Type B pancreatic cell (in vitro differentiated cells): ENCODE measurements at places on chromosomes 1 and 21.

GRCh38 chr1:20871419-20871818 lies 84.3 kb upstream of the HP1BP3 start:
- DNase-seq, result no peak

DNA sequence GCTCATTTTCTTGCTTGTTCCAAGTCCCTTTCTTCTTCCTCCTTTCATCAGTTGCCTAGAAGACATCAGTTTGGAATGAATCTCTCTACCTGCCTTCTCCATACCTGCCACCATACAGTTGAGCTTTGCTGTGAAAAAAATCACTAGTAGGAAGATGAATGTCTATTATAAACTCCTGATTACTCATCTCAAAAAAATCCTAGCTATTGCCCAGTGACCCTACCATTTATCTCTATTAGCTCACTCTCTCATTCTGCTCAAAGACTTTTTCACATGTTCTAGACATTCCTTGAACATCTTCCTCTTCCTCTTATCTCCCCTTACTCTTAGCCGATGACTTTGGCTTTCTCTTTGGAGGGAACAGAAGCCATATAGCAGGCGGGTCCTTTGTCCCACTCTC lies 49.7 kb upstream of the HMGB4 start:
- DNase-seq, result no peak

GRCh38 chr1:109959974-109960744 lies 24.4 kb upstream of the AHCYL1 start:
- no peak for DNase-seq

DNA sequence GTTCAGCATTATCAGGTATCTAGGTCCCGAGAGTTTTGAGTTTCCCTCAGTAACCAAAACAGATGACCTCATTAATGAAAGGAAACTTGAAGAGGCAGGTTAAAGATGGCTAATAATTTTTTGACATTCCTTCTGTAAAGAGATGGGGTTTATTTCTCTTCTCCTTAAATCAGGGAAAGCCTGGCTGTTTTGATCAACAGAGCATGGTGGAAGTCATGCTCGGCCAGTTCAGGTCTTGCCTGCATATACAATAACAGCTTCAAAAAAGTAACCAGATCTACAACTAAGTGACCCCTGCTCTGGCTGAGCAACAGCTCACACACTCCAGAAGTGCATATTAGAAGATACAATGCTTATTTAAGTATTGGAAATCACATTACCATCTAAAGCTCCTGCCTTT lies 36.6 kb upstream of the POU2F1 start:
- DNase-seq, result no peak

DNA sequence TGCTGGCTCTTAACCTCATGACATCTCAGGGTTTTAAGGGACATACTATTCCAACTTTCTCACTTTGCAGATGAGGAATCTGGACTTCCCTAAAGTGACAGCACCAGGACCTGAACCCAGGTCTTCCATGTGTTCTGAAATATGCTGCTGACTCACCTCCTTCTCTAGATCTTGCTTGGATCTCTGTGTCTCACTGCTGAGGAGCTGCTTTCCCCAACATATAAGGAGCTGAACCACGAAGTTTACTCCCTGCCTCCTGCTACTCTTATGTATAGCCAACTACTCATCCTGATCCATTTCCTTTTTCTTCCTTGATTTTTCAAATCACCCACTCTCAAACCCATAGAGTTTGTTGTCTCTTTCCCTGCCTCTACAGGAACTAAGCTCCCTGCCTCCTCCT lies 38.2 kb downstream of the ALG14 start:
- no peak for DNase-seq

- DNase-seq, result no peak
Measured at GRCh38 chr1:13487957-13488356, 25.8 kb downstream of the LRRC38 start.

DNA sequence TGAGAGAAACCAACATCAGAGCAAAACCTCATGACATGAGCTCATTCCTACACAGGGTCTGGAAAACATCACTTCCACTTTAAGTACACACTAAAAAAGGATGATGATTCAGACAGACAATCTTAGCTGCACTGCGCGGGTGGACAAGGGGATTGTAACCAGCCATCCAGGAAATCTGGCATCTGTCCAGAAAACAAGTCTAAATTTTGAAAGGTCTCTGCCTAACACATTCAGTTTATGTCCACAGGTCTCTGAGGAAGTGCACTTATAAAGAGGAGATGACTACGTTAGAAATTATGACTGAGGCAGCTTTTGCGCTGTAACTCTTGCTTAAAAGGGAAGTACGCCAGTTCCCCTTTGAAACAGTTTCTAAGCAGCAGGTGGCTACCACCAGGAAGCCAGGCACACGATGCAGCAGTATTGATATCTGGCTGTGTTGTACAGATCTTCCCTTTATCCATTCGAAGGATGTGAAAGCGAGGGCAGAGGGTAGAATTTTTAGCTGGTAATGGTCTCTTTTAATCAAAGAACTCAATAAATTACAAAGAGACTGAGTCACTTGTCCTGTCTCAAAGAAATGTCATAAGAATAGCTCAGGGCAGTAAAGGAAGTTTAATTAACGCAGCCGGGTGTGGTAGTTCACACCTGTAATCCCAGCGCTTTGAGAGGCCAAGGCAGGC lies 128.0 kb downstream of the SETD4 start:
- no peak for DNase-seq
